HT1080 (cell line): ENCODE measurements at places on chromosomes 2 and 18. TPM values are rescaled to one million over a fixed set of nuclear protein-coding genes. Genes with fewer than 3 reads are reported as not detected.

GRCh38 chr18:64474255-64474654 lies 325.4 kb upstream of the LINC00305 start:
- no peak for DNase-seq

ARHGEF33 gene
- total RNA-seq = 0.80 TPM in 1 of 2 replicates, not detected in the other

DNA sequence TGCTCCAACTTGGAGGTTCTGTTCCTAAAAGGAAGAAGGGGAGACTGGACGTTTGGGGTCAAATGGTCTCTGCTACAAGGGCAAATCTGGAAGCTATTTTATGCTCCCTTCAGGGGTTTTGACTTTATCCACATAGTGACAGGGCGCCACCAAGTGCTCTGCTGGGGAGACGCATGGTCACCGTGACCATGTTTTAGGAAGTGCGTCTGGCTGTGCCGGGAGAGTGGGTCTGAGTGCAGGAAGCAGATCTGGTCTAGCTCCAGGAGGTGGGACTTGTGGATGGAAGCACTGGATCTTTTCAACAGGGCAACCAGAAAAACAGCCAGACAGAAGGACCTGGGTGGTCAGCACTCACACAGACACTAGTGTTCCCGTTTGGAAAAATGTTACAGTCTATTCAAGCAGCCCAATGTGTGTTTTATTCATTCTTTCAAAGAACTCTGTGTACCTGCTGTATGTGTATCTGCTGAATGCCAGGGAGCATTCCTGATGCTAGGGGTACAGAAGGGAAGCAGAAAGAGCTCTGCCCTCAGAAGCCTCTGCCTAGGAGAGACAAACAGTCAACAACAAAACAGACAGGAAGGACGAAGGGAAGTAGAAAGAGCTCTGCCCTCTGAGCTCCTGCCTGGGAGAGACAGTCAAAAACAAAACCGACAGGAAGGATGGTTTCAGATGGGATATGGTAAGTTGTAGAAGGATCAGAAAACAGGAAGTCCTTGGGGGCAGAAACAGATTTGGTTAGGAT lies 14.3 kb downstream of the IMPA2 start:
- DNase-seq = peak; percentile 58

- peak; percentile 78 for DNase-seq
These were observed 26.3 kb upstream of the EPG5 start for GRCh38 chr18:45993438-45993837.

TMEM214 gene
- total RNA-seq = 34.1 and 46.9 TPM in 2 replicates

UCN gene
- 9.3 and 12.6 TPM in 2 replicates for total RNA-seq

- no peak for DNase-seq
These were observed 69.7 kb downstream of the MEP1B start for GRCh38 chr18:32259553-32259952.

GRCh38 chr2:215420471-215420935 lies 15.4 kb downstream of the FN1 start:
- DNase-seq = no peak

DNA sequence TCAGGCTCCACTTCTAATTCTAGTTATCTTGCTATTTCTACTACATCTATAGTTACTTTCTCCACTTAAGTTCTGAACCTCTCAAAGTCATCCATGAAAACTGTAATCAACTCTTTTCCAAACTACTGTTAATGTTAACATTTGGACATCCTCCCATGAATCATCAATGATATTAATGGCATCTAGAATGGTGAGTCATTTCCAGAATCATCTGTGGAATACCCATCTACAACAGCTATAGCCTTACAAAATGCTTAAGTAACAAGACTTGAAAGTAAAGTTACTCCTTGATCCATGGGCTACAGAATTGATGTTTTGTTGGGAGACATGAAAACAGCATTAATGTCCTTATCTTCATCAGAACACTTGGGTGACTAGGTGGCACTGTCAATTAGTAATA lies 35.4 kb downstream of the BARD1 start:
- DNase-seq = peak; percentile 27

GLB1L gene
- total RNA-seq = 7.3 and 8.4 TPM in 2 replicates

DNA sequence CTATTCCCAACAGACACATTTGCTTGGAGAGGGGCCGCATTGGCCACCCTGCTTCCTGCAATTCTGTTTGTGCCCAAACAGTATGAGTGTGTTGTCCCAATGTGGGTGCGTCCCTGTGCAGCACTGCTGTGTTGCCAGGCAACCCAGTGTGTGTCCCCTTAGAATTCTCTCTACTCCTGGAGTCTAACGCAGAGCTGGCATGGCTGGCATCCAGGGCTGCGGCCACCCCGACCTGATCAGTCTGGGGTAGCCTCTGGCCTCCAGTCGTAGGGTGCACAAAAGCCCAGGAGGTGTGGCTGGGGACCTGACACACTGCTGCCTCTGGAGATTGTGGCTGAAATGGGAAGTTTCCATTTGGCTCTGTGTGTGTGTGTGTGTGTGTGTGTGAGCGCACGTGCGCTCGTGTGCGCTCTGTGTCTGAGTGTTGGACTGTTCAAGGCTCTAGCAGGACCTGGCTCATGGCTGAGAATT lies 48.0 kb downstream of the TEX44 start:
- no peak for DNase-seq

PLGLB1 gene
- 0.17 TPM in 1 of 2 replicates, not detected in the other for total RNA-seq

KCNG3 gene
- 1.3 and 1.5 TPM in 2 replicates for total RNA-seq

GRCh38 chr18:24535527-24536295 lies 75.3 kb downstream of the HRH4 start:
- no peak for DNase-seq

DNA sequence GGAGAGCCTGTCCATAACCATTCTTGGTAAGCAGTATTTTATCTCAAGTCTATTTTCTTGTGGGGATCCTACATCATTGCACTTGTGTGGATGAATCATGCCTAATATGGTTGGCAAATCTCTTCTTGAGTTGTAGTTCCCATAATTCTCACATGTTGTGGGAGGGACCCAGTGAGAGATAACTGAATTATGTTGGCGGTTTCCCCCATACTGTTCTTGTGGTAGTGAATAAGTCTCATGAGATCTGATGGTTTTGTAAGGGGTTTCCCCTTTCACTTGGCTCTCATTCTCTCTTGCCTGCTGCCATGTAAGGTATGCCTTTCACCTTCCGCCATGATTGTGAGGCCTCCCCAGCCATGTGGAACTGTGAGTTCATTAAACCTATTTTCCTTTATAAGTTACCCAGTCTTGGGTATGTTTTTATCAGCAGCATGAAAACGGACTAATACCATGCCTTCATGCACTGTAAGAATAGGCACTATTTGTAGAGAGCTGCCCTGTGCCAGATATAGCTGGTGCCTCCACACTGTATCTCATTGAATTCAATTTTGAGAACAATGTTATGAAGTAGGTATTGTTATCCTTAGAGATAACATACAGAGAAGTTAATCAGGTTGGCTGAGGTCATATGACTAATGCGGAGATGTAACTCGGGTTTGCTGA lies 148.3 kb downstream of the PLCL1 start:
- DNase-seq = peak; percentile 52

DNA sequence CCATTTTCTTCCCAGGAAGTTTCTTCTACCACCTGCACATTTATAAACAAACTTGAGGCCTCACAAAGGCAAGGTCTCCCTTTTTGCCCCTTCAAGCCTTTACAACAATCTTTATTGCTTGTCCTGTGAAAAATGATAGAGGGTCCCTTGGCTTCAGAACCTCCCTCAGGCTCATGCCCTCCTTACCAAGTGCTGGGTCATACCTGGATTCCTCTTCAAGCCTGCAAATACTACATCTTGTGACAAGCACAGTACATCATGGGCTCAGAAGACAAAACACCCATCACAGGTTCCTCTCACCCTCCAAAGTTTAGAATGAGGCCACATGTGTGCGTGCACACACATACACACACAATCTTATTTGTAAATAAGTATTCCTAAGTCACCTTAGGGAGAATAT lies 9.1 kb downstream of the CAPN14 start:
- no peak for DNase-seq

PAX8 gene
- 5.9 and 11.3 TPM in 2 replicates for total RNA-seq
